ENCODE measurements at places on chromosomes 5 and 9.

DNA sequence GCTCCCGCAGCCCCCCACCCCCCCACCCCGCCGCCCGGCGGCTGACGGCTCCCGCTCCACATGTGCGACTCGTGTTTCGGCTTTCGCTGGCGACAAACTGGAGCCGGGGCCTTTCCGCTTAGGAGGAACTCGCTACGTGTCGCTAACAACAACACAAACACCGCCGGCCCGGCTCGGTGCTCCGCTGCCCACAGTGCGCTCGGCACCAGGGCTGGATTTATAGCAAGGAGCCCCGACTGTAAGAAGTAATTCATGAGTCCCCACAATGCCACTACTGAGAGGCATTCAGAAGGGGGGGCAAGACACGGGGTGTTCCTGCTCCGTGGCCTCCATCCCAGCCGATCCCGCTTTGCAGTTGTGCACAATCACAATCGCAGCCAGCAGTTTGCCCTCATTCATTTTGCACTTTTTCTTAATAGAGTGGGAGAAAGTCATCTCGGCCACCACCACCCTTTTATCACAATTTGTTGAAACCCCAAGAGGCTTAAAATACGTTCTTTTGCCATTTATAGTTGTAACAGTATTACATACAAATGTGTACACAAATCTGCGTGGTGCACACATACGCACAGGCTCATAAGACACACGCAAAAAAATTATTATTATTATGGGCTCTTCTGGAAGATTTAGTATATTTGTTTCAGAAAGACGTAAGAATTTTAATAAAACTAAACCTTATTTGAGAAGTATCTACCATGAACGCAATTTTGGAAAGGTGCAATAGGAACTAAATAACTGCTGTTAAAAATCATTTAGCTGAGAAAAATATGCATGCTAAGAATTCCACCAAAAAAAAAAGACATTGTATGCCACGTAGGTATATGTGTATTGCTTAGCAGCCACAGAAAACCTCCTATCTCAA, 48.1 kb downstream of the EBF1 start:
- DNase-seq, result no peak

DNA sequence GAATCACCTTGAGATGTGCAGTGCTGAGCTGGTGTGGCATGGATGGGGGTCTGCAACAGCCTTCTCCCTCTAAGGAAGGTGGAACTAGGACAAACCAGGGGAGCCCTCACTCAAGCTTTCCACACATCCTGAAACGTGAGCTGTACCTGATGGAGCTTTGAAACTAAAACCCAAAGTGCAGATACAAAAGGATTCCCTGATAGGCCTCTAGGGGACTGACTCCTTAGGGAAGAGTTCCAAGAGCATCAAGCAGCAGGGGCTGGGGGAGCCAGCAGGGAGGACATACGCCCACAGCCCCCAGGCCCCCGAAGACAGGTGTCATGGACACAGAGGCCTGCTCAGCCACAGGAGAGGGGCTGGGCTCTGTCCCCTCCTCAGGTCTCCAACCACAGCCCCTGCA, 17.7 kb downstream of the ARHGEF37 start:
- DNase-seq, result no peak

- no peak for DNase-seq
Measured at GRCh38 chr9:1918108-1918507, 97.0 kb upstream of the SMARCA2 start.

DNA sequence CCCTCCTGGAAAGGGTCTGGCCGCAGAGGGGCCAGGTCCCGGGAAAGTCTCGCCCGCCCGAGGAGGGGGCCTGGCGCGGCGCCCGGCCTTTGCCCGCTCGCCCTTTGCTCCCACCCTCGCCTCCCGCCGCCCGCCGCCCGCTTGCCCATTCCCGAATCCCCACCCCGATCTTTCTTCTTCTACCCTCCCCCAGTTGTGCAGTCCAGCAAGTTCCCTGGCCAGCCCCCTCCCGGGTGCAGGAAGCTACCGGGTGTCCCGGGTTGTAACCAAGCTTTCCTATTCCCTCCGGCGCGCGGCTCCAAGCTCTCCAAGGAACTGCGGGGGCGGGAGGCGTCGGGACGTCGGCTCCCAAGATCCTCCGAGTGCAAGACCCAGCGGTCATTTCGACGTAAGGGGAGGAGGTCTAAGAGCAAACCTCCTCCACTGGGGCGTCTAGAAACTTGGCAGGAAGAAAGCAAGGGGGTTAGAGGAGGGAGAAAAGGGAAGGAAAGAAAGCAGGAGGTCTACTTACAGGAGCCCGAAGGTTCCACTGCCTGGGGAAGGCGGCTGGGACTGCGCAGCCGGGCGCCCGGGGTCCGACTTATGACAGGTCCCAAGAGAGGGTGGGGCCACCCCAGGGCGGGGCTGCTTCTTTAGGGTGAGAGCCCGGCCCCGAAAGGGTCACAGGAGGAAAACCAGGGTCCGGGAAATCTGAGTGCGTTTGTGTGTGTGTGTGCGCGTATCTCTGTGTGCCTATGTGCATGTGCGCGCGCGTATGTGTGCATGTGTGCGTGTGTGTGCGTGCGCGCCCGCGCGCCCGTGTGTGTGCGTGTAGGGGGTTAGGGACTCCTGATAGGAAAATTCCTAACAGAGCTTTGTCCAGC, at the start of gene PTGR1:
Gene PTGR1, minus strand, starts transcription at position 556 of the 863 bp plus-strand sequence. CDS start 2,225 bp downstream, outside the sequence.
- DNase-seq, result no peak

DNA sequence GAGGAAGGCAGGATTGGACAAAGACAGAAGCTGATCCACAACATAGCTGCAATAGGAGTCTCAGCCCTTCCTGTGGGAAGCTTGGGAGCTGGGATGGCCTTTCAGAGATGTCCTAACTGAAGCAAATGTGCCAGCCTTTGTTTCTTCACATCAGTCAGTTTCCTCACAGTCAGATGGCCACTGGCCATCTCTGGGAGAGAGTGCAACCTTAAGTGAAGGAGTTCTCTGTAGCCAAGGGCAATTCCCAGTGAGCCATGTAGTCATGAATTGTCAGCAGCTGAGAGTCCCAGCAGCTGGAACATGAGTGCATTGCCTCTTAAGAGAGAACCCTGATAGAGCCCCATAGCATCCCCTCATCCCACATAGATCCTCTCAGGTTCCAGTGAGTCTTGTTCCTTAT, 89.1 kb upstream of the LIFR start:
- DNase-seq, result no peak

- DNase-seq, result no peak
Measured at GRCh38 chr5:167155387-167156005, 1135.9 kb upstream of the WWC1 start.

GRCh38 chr9:9002826-9003583, 1203.4 kb upstream of the DMAC1 start:
- no peak for DNase-seq

GRCh38 chr9:107960916-107961315, 471.3 kb upstream of the KLF4 start:
- no peak for DNase-seq

GRCh38 chr9:110316261-110317075, 21.2 kb downstream of the TXNDC8 start:
- DNase-seq, result no peak

GRCh38 chr5:179261301-179262125, 83.7 kb downstream of the ADAMTS2 start:
- no peak for DNase-seq

DNA sequence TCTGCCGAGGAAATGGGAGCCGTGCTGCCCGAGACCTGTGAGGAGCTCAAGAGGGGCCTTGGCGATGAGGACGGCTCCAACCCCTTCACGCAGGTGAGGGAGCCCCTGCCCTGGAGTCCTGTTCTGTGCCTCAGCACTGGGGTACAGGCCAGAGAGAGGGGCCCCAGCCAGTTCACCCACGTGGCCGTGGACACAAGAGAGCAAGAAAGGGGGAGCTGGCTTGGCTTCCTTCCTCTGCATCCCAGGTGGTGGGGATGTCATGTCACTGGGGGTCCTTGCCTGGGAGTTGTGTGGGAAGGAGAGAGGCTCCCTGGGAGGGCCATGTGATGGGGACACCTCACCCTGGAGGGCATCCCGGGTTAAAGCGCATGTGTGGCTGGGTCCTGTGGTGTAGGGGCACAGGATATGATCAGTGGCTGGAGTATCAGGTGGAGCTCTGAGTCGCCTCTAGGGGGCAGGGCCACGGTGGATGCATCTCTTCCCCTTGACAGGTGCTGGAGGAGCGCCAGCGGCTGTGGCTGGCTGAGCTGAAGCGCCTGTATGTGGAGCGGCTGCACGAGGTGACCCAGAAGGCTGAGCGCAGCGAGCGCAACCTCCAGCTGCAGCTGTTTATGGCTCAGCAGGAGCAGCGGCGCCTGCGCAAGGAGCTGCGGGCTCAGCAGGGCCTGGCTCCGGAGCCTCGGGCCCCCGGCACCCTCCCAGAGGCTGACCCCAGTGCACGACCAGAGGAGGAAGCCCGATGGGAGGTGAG, 7.5 kb downstream of the N4BP3 start:
- peak; percentile 78 for DNase-seq

- DNase-seq, result no peak
Measured at GRCh38 chr9:69346596-69347390, 21.8 kb downstream of the ENTREP1 start.

DNA sequence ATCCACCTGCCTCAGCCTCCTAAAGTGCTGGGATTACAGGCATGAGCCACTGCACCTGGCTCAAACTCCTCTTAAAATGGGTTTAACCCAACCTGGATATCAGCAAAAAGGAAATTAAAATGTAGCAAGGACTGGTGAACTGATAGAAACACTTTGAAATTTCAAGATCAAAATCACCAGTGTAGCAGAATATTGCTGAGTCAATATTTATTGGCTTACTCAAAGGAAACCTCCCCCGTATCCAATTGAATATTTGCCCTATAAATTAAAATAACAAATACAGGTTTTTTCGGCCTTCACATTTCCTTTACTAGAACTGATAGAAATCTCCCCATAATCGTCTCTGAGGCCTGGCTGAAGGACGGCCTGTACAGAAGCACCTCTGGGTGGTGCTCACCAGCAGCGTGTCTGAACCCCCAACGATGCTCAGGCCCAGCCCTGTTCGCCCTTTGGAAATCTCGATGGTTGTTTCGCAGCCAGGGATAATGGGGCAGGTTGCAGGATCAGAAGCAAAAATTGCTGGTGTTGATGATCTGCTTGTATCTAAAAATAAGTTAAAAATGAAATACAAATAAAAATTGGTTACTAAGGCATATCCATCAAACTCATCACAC, 156.6 kb downstream of the MPDZ start:
- no peak for DNase-seq

- no peak for DNase-seq
Measured at GRCh38 chr5:56056875-56057274, 62.1 kb upstream of the IL6ST start.

DNA sequence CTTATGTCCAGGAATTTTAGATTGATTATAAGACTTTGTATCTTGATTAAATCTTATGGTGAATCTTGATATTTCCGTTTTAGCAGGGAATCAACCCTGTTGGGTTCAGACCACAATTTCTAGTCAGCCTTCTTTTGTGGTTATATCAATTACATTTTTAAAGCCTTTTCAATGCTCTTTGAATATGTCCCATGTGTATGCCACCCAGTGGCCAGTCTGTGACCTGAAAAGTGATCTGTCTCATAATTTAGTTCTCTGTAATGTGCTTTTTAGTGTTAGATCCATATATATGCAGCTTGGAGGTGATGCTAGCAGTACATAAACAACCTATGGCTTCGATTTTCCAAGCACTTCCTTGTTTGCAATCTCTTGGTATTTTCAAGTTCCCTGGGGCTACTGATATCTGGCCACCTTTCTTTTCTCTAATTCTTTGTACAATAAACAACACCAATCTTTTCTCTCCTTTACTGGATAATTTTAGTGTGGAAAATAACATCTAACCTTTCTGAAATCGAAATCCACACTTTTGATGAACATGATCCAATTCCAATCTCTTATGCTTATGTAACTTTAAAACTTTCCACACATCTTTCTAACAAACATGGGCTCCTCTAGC, 28.8 kb downstream of the PDE8B start:
- no peak for DNase-seq

DNA sequence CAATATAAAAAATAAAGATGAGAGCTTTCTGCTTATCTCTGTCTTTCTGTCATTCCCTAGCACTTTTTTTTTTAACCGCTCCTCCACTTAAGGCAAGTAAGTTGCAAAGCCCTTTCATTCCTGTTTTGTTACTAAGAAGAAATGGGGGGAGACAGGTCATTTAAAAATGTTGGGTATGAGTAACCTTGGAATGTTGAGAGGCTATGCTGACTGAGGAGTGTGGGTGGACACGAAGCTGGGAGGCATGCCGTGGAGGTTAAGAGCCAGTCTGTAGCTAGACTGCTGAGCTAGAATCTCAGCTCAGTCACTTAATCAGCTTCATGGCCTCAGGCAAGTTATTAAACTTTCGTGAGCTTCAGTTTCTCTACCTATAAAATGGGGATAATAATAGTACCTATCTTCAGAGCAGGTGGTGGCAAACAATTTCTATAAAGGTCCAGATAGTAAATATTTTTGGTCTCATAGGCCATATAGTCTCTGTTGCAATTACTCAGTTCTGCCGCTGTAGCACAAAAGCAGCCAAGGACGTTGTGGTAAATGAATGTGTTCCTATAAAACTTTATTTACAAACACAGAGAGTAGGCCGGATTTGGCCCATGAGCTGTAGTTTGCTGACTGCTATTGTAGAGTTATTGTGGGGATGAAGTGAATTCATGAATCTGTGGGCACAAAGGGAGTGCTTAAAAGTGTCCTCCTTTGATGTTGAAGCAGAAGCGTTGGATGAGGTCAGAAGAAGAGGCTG, 220.0 kb downstream of the GABBR2 start:
- DNase-seq, result no peak

GRCh38 chr9:71675105-71675856, 93.0 kb downstream of the CEMIP2 start:
- DNase-seq, result no peak

- DNase-seq, result no peak
Measured at GRCh38 chr9:92094655-92095054, 20.6 kb downstream of the SPTLC1 start.

DNA sequence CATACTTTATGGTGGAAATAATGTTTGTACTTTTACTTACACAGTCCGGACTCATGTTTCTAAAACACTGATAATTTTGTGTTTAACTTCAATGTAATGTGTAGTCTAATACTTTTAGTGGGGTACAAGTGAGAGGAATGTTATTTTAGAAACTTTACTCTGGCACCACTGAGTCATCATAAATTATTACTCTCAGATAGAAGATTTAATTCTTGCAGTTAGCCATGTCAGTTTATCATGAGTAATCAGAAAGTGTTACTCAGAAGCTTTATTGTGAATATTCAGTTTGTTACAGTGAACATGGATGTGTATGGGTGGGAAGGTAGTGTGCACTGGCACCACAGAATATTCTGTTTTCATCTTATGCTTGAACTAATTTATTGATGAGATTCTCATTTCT, 20.0 kb downstream of the OGN start:
- no peak for DNase-seq

- DNase-seq, result no peak
Measured at GRCh38 chr5:180105827-180106312, 34.3 kb upstream of the RNF130 start.

GRCh38 chr9:22449719-22450118, 3.1 kb downstream of the DMRTA1 start:
- DNase-seq, result no peak
